ENCODE measurements at places on chromosomes 11 and 22.

DNA sequence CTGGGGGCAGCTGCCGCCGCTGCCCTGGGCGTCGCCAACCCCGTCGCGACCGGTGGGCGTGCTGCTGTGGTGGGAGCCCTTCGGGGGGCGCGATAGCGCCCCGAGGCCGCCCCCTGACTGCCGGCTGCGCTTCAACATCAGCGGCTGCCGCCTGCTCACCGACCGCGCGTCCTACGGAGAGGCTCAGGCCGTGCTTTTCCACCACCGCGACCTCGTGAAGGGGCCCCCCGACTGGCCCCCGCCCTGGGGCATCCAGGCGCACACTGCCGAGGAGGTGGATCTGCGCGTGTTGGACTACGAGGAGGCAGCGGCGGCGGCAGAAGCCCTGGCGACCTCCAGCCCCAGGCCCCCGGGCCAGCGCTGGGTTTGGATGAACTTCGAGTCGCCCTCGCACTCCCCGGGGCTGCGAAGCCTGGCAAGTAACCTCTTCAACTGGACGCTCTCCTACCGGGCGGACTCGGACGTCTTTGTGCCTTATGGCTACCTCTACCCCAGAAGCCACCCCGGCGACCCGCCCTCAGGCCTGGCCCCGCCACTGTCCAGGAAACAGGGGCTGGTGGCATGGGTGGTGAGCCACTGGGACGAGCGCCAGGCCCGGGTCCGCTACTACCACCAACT is 1.0 kb downstream of the FUT4 start:
- DNase-seq = no peak

- DNase-seq = no peak
Observed at GRCh38 chr11:72066855-72067254, 13.5 kb downstream of the NUMA1 start.

- DNase-seq = no peak
Observed at GRCh38 chr11:43954241-43954640, 11.8 kb downstream of the C11orf96 start.

DNA sequence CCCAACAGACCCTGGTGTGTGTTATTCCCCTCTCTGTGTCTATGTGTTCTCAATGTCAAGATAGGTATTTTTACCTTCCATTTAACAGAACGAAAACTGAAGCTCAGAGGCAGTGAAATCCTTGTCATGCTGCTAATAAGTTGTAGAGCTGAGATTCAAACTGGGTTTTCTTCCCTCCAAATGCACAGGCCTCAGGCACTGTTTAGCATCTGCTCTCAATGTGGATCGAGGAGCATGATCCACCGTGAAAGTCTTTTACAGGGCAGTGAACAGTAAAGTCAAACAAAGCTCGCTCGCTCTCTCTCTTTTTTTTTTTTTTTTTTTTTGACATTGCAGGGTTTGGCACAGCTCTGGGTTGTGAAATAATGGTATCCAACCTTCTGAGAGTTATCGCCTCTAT is 401.0 kb upstream of the SYN3 start:
- DNase-seq = no peak

DNA sequence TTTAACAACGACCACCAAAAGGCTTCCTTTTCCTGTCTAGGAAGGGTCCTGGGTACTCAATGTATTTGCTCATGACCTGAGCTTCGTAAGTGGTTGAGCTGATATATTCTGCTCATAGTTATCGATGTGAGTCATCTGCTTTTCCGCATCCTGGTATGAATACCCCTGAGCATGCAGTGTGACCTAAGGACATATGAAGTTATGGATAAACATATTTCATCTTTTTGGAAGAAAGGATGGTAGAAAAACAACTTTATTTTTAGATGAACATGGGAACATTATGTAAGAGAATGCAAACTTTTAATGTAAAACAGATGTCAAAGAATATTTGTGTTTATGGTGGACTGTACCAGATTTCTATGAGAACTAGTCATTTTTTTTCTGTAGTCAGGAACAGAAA is 28.4 kb downstream of the TRPC6 start:
- DNase-seq = no peak
